Right lung (tissue), 10 donors: ENCODE measurements at places on chromosomes 6 and 20. TPM values are rescaled to one million over a fixed set of nuclear protein-coding genes. Genes with fewer than 3 reads are reported as not detected.

DNA sequence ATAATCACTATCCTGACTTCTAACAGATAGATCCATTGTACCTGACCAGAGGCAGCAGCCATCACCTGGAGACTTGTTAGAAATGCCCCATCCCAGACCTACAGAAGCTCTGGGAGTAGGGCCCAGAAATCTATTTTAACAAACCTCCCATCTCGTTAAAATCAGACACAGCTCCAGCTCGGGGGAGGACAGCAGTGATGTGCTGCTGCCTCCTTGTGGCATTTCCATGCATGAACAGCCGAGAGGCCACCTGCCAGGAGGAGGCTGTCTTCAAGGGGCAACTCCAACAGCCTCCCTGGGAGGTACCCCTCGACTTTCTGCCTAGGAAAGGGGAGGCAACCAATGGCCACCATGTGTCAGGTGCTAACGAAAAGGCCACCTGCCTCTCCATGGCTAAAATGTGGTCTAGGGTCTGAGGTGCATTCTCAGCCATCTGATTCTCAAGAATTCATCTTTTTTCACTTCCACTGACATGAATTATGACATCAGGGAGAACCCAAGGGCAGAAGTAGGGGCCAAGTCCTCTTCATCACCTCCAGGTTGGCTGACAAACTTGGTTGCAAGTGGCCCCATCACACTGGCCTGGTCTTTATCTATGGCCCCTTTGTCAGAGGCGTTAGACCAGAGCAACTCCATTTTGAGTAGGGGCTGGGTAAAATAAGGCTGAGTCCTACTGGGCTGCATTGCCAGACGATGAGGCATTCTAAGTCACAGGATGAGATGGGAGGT, 12.2 kb upstream of the KCNK15 start:
- peak; percentile 61 for DNase-seq

GRCh38 chr20:37194621-37195417, 15.5 kb upstream of the MROH8 start:
- no peak for DNase-seq

DNA sequence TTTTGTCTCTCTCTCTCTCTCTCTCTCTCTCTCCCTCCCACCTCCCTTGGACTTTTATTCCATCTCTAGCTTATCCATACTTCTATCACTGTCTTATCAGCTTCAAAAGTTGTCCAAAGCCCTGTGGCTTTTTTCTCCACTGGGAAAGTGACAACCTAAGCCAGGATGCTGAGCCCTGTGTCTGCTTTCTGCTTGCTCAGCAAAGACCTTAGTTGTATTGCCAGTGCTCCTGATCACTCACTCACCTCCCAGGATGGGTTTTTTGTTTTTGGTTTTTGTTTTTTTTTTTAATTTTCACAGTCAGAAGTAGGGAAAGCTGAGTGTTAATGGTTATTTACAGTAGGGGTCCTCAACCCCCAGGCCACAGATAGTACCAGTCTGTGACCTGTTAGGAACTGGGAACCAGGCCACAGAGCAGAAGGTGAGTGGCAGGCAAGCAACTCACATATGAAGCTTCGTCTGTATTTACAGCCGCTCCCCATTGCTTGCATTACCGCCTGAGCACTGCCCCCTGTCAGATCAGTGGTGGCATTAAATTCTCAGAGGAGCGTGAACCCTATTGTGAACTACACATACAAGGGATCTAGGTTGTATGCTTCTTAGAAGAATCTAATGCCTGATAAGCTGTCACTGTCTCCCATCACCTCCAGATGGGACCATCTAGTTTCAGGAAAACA, 125.0 kb upstream of the ID4 start:
- no peak for DNase-seq

GRCh38 chr6:74259981-74260380, 564.0 kb downstream of the CD109 start:
- no peak for DNase-seq

- DNase-seq: no peak
These were observed 70.4 kb downstream of the SLC2A10 start for GRCh38 chr20:46779831-46780230.

DNA sequence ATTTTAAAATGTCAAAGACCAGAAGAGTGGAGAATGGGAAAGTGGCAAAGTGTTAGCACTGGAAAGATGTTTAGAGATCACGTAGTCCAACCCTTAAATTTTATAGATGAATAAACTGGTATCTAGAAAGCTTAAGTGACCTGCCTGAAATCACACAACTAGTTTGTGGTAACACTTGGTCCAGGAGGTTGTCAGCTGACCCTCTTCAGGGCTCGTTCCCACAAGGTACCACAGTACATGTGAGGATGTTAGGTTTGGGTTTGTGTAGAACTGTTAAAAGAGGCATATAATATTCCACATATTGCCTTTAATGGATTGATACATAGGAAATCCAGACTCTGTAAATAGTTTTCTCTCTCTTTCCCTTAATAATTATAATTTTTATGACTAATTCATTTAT, 39.1 kb downstream of the ENPP1 start:
- no peak for DNase-seq

DNA sequence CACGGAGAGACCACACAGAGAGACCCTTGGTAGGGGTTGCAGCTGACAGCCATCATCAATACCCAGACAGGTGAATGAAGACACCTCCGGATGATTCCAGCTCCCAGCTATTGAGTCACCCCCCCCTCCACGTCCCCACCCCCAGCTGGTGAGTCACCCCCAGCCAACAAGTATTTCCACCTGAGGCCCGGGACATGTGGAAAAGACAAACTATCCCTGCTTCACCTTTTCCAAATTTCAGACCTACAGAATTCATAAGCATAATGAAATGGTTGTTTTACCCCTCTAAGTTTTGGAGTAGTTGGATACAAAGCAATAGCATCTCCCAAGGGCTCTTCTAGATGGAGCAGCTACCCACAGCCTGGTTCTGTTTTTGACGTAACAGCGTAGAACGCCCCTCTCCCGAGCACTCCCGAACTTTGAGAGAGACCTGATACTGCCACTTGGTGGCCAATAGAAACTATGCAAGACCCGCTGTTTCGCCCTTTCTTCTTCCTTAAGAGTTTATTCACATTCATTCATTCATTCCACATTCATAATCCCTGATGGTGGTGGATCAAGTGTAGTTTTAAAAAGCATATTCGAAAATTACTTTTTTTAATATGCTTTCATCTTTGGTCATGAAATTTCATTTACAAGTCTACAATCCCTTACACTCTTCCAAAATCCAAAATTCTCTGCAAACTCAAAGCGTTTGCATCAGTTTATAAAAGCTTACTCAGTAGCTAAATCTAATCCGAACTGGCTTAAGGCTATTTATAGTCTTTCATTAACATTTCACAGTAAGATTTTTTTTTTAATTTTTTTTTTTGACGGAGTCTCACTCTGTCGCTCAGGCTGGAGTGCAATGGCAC, 15.1 kb upstream of the PPP1R16B start:
- no peak for DNase-seq

DNA sequence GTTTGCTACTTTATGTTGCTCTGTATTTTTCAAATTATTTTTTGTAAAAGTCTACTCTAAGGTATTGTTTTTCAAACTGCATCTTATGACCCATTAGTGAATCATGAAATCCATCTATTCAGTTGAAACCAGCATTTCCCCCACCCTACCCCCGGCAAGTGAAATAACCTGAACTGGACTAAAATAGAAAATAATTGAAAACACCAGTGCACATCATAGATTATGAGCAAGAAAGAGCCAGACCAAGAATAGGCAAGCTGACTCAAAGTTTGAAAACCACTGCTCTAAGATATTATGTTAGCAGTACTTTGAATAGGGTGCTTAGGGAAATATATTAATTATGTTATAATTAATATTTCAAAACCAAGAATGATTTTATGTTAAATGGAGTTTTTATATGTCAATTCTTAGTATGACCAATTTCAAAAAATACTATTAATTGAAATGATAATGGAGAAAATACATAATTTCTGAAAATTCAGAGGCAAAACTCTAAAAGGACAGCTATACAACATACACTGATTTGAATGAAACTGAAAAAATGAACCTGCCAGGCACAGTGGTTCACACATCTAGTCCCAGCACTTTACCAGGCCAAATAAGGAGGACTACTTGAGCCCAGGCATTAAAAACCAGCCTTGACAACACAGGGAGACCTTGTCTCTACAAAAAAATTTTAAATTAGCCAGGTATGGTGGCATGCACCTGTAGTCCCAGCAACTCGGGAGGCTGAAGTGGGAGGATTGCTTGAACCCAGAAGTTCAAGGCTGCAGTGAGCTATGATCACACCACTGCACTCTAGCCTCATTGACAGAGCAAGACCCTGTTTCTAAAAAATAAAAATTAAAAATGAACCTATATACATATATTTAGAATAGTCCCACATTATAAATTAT, 112.0 kb downstream of the CDK19 start:
- no peak for DNase-seq

DNA sequence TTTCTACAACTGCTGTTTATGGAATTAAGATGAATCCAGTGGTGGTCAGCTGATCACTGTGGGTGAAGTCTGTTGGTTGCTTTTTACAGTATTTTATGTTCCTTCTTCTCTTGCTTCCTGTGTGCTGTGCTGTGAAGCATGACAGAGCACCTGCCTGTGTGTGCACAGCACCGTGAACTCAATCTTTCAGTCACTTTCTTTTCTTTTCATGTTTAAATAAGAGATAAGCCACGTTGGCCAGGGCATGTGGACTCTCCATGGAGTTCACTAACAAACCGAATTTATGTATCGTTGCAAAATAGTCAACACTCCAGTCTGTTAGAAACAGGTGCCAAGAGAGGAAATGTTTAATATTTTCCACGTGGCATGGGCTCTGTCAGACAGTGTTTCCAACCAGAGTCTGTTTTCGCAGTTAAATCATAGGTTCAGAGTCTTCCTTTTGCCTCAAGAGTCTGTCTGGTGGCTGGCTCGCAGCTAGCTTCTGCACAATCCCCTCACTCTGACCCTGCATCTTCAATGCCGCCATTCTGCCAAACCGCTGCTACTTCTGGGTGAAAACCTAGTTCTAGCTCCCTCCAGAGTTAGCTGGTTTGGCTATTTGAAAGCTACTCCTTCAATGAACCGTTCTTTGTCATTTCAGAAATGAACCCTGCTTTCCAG, 73.2 kb downstream of the QRSL1 start:
- DNase-seq: peak; percentile 17

GRCh38 chr20:11852189-11852588, 65.5 kb upstream of the BTBD3 start:
- no peak for DNase-seq

DNA sequence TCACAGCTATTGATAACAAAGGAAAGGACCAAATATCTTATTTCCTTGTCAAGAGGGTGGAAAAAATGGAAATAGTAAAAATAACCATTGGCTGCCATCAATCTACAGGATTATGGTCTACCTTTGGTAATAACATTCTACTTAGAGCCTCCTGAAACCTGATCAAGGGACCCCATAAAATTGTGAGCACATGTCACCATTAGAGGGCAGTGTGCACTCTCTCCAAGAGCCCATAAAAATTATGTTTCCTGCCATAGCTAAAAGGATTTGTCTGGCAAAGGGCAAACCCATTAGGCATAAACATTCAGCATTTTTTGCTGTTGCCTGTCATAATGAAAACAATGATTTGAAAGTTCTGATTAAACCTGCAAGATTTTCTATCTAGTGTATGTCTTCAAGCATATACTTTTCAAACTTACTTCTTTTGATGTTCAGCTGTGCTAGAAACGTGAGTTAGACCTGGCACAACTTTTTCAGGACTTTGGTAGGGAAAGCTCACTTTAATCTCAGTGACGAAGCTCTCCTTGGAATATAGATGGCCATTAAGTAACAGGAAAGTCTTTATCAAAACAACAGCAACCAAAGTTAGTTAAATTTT, 120.7 kb upstream of the ZFP64 start:
- DNase-seq: peak; percentile 50

- DNase-seq: no peak
These were observed 68.2 kb downstream of the CDH22 start for GRCh38 chr20:46240065-46240464.

GRCh38 chr6:110201151-110201884, 21.1 kb downstream of the CDC40 start:
- DNase-seq: no peak

DNA sequence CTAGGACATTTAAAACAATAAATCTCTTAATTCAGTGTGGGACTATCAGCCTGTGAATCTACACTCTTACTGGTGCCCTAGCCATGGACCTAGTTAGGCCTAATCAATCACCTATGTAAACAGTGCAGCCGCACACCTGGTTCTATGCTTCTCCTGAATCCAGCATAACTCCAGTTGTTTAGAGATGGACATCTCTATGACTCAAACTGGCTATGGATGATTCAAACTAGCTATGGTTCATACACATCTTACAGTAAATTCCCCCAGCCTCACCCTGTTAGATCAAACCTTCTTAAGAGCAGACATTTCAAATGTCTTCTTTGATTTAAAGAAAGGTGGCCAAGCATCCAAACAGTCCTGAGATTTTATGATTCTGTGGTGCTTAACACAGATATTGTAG, 34.7 kb downstream of the SLC35B3 start:
- no peak for DNase-seq

- peak; percentile 86 for DNase-seq
These were observed 41.5 kb upstream of the ADGRF1 start for GRCh38 chr6:47083586-47084047.

MAK gene
- polyA plus RNA-seq: 3.2 TPM

NT5E gene
- polyA plus RNA-seq: 16.1 TPM
